Stimulated activated CD8-positive, alpha-beta memory T cell treated with anti-CD3 and anti-CD28 coated beads, Interleukin-15, amount 100 ng/mL, for 4 hours (primary cell): ENCODE measurements at places on chromosomes 1 and 21.
A peak's percentile ranks its signal among the peaks of the same experiment; 100 is the strongest.

DNA sequence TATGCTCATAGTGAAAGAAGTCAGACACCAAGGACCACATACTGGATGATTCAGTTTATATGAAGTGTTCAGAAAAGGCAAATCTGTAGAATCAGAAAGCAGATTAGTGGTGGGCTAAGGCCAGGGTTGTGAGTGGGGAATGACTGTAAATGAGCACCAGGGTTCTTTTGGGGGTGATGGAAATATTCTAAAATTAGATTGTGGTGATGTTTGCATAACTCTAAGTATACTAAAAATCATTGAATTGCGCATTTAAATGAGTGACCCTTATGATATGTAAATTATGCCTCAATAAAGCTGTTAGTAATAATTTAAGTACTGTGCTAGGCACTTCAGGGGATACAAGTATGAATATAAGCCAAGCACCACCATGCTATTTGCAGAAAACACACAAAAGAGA, 256.3 kb downstream of the TPR start:
- DNase-seq = no peak

DNA sequence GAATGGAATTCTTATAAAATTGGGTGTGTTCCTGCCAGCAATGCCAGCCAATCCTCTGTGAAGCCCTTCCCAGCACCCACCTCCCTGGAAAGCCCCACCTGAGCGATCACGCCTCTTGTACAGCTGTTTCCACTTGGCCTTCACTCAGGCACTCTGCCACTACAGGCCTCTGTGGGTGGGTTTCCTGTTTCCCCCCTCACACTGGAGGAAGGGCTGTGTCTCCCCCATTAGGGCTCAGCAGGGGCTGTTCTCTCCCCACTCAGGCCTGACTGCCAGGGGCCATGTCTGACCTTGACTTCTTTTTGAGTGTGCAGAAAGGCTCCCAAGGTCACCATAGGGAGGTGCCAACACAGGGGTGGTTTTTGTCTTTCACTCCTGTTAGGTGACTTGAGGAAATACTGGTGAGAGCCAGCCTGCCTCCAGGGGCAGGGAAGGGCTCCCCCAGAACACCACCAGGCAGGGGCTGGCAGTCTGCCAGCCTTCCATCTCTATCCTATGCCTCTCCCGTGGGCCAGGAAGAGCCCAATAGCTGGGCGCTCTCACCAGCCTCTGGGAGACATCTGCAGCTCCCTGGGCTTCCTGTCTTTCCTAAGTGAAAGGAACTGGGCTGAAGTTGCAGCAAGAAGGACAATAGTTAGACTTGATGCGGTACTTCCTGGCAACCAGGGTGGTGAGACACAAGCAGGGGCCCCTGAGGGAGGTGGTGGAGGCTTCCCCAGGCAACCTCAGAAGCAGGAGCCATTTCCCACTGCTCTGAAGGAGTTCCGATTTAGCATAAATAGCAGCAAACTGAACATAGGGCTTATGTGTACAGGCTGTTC, 49.1 kb downstream of the ELK4 start:
- no peak for DNase-seq

- peak; percentile 24 for DNase-seq
Observed at GRCh38 chr21:43865540-43866259, 677 bp downstream of the AGPAT3 start.

- DNase-seq = no peak
Observed at GRCh38 chr1:244369256-244370057, 82.3 kb downstream of the ADSS2 start.

DNA sequence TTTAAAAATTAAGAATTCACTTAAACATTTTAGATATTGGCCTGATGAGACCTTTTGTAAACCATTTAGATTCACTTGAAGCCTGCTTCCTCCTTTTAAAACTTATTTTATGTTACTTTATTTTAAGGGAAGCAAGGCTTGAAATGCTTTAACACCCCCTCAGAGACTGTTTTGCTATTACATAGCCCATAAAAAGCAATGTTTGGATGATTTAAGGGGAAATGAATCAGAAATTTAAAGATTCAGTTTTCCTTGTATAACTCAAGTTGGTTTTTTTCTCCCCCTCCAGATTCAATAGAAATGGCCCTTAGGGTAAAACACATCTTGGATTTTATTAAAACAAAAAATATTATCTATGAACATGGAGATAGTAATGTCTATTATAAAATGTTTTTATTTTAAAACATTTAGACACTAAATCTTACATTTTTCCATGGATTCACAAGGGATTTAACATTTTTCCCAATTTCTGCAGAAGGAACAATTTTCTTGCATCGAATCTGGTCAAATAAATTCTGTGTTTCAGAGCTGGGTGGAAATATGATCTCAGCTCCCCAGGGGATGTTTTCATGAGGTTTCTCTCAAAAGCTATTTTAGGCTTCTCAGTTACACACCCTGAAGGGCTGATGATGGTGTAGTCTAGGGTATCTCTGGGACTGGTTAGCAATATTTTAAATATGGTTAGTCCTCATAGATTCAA, 69.3 kb upstream of the WARS2 start:
- DNase-seq = no peak

DNA sequence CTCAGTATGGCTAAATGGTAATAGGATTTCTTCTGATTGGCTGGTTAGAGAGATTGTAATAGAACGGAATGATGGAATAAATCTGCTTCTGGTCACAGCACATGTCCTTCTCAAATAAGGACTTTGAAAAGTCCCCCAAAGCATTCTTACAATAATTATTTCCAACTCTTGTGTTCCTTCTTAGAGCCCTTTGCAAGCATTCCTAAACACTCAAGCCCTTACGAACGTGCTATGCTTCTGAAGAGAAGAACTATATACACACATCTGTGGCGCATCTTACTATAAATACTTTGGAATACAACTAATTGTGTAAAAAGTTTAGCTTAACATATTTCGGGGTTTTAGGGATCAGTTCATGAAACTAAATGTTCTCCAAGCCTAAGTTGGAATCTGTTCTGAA, 25.6 kb downstream of the CLIC4 start:
- no peak for DNase-seq

GRCh38 chr1:109923946-109924275, 13.3 kb downstream of the CSF1 start:
- DNase-seq = no peak

DNA sequence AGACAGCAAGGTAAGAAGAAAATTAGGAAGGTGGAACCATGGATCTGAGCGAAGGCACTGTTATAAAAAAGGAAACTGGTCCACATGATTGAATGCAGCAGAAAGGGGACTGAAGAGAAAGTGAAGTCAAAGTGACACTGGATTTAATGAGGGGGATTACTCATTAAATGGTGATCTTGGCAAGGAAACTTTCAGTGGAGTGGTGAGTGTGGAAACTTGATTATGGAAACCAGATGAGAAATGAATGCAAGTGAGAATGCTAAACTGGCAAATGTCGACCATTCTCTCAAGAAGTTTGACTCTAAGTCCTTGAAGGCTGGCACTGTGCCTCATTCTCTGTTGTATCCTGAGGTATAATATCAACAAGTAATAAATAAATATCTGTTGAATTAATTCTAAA, 23.3 kb downstream of the COLGALT2 start:
- no peak for DNase-seq

DNA sequence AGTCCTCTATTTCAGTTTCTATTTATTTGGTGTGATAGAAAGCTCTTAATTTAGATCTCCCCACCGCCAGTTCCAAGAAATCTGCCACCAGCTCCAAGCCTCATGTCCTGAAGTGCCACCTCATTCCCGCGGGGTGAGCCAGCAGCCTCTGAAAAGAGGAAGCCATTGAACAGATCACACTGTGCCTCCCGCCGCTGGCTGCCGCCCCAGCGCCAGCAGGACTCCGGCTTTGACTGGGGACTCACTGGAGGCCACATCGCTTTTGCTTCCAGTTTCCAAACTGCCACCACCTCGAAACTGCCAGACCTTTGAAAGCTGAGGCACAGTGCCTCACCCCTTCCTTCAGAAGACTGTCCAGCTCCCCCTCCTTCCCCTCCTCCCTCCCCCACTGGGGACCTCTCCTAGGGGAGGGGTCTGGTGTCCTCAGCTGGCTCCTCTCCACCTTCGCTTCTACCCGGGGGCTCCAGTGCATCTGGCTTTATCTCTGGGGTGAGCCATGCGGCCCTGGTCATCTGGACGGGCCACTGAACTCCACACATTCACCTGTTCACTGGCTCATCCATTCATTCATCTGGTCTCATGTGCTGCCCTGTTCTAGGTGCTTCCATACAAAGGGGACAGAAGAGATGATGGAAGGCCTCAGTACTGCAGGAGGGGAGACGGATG, 58.9 kb downstream of the VPS26C start:
- DNase-seq = no peak

GRCh38 chr1:119587341-119587740, 60.7 kb downstream of the ZNF697 start:
- DNase-seq = no peak

DNA sequence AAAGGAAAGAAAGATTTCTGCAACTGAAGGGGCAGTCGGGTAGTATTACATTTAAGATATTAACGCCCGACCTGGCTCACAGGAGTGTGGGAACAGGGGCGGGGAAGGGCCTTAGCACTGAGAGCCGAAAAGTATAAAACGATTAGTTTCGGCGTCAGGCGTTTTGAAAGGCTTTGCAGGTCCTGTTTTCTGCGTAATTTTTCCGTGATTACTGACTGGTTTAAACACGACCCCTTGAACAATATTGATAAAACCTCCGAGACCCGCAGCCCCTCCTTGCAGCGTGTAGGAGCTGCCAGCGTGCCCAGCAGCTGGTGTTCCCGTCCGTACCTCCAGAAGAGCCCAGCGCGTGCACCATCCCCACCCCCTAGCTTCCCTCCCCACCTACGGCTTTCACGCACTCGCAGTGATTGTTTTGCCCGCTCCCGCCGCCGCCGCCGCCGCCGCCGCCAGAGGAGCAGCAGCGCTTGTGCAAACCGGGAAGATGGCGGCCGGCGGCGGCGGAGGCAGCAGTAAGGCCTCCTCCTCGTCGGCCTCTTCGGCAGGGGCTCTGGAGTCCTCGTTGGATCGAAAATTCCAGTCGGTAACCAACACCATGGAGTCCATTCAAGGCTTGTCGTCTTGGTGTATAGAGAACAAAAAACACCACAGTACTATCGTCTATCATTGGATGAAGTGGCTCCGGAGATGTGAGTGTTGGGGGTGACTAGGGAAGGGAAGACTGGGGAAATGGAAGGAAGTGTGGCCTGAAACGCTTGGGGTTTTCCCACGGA, 470 bp downstream of the RPRD2 start:
- DNase-seq = peak; percentile 53

DNA sequence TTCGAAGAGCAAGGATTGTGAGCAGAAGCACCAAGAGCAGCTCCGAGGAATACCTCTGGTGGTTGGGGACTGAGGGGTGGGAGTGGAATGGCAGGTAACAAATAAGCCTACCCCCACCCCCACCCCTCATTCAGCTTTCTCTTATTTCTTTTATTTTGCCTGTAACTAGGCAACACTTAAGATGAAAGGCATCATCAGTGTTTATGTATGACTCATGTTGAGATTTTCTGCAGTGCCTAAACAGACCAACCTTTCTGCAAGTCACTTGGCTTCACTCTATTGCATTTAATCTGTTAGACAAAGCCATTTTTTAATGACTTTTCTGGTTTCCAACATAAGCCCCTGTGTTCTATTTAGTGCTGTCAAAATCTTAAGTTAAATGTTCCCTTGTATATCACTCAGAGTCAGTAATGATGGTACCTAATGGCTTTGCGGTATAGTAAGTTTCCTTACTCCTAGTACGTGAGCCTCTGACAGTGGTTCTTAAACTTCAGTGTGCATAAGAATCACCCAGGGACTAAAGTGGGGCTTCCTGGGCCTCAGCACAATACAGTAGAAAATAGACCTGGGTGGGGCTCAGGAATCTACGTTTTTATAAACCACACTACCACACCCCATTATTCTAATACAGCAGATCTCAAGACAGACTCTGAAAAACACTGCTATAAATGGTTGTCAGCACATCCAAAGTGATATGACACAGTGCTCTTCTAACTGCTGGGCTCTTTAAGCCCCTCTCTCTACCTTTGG, 19.9 kb downstream of the CASQ2 start:
- no peak for DNase-seq
